ENCODE measurements at places on chromosomes 3 and 15.

DNA sequence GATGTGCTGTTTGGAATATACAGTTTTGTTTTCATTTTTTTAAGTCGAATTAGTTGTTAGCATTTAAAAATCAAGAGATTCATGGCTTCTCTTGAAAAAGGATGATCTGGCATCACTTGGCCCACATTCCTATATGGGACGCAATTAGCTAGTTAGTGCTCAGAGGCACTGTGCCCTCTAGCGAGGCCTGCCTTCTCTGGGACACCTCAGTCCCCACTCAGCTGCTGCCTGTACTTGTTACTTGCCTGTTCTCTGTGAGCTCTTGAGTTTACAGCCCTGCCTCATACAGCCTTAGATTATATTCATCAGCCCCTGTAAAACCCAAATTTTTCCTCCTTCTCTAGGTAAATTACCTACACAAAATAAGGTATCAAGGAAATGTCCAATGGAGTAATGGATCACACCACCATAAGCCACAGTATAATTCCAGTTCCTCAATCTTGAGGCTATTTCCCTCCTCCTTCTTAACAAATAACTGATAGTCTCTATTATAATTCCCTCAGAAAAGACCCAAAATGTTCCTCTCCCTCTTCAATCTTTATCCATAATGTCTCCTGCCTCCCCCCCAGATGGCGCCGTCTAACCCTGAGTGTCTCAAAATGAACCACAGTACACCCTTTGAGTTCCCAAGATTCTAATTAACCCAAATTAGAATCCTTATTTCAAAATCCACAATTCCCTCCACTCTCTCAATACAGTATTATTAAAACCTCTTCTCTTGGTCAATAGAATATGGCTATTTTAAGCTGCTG is 2.7 kb downstream of the ZMAT3 start:
- no peak for DNase-seq

DNA sequence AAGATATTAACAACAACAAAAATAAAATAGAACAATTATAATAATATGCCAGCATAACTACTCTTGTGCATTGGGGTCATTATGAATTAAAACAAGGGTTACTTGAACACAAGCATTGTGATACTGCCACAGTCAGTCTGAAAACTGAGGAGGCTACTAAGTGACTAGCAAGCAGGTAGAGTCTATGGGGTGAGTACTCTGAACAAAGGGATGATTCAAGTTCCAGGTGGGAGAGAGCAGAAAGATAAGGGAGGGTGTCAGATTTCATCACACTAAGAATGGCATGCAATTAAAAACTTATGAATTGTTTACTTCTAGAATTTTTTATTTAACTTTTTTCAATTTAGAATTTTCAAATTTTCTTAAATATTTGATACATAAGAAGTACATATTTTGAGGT is 754.4 kb upstream of the GOLIM4 start:
- no peak for DNase-seq

- no peak for DNase-seq
Observed at GRCh38 chr3:126450744-126451143, 24.9 kb downstream of the ZXDC start.

DNA sequence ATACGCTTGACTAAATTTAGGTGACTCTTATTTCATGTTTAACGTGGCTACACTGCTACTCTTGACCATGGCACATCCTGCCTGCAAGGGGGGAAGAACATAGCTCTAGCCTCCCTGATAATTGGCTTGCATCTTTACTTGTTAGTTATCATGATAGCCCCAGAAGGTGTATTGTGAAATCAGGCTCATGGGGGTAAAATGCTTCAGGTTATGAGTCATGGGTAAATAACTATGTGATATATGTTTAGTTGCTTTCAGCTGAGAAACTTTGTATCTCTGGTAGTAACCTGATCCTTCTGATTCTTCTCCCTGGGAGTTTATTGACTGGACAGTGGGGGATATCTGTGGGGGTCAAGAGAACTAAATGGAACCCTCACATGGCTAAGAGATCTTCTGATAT is 660.8 kb upstream of the UBE2E2 start:
- no peak for DNase-seq

DNA sequence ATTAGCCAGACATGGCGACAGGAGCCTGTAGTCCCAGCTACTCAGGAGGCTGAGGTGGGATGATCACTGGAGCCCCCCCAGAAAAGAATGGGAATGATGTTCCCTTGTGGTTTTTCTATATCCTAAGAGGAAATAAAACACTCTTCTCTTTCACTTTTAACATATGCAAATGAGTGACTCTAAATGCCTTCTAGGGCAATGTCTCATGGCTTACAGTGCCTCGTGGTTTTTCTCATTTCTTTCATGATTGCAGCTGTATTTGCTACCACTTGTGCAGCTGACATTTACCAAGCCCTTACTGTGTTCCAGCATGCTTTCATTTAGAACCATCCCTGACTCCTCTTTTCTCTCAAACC is 26.4 kb downstream of the STOML1 start:
- no peak for DNase-seq

GRCh38 chr3:144524531-144524930 is 552.9 kb downstream of the DIPK2A start:
- DNase-seq, result no peak

GRCh38 chr3:122366379-122366749 is 16.7 kb downstream of the MIX23 start:
- DNase-seq, result no peak

- no peak for DNase-seq
Observed at GRCh38 chr15:63672369-63672768, 75.2 kb downstream of the FBXL22 start.

- no peak for DNase-seq
Observed at GRCh38 chr15:39320886-39321285, 260.0 kb upstream of the THBS1 start.

- DNase-seq, result no peak
Observed at GRCh38 chr3:127497676-127498075, 92.9 kb downstream of the TPRA1 start.

DNA sequence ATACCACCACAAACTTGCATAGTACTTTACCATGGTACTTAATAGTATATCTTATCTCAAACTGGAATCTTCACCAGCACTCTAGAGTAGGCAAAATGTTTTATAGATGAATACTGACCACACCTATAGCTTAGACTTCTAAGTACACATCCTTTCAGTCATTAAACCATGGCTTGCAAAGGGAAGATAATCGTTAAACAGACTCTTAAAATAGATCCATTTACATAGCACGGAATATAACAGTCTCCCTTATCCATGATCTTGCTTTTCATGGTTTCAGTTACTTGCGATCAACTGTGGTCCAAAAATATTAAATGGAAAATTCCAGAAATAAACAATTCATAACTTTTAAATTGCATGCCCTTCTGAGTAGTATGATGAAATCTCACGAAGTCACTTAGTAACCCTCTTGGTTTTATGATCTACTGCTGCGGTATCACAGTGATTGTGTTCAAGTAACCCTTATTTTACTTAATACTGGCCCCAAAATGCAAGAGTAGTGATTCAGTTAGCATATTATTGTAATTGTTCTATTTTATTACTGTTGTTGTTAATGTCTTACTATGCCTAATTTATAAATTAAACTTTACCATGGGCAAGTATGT is 111.4 kb downstream of the HERC1 start:
- no peak for DNase-seq

DNA sequence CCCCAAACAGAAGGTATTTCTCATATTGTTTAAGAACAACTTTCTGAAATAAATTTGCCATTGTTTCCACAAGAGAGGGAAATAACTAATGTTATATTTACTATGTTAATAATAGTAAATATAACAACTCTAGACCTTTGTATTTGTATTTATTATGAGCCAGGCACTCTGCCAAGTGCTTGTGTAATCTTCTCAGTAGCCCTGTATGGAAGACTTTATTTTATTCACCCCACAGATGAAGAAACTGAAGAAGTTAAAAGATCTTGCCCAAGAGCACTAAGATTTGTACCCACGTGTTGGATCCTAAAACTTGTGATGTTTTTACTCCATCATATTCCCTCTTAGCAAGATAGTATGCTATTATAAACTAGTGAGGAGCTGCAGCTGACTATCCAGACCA is 12.0 kb upstream of the GNB4 start:
- no peak for DNase-seq

- DNase-seq, result no peak
Observed at GRCh38 chr15:66006986-66007385, 137.7 kb downstream of the RAB11A start.

DNA sequence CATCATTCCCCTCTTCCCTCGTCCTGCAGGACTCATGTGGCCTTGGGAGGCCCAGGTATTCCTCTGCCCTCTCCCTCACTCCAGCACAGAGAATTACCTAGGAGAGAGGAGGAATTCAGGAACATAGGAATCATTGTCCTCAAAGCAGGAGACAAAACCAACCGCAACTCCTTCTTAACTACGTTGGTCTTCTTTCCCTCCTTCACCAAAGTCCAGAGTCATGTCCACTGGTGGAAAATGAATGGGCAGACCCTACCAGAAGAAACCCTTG is 55.0 kb upstream of the SKOR1 start:
- DNase-seq, result no peak

DNA sequence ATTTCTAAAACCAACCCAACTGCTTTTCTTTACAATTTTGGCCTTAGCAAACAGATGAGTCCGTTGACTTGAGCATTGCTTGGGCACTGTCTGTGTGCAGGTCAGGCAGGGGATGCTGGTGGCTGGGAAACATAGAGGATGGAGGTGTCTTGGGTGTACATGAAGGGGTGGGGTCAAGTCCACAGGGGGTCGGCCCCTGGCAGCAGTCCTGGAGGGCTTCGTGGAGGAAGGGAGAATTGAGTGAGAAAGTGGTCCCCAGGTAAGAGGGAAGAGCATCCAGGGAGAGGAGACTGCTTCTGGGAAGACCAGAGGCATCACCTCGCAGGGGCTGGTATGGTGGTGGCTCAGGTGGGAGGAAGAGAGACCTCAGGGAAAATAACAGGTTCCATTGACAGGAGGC is 144.8 kb downstream of the TJP1 start:
- no peak for DNase-seq

DNA sequence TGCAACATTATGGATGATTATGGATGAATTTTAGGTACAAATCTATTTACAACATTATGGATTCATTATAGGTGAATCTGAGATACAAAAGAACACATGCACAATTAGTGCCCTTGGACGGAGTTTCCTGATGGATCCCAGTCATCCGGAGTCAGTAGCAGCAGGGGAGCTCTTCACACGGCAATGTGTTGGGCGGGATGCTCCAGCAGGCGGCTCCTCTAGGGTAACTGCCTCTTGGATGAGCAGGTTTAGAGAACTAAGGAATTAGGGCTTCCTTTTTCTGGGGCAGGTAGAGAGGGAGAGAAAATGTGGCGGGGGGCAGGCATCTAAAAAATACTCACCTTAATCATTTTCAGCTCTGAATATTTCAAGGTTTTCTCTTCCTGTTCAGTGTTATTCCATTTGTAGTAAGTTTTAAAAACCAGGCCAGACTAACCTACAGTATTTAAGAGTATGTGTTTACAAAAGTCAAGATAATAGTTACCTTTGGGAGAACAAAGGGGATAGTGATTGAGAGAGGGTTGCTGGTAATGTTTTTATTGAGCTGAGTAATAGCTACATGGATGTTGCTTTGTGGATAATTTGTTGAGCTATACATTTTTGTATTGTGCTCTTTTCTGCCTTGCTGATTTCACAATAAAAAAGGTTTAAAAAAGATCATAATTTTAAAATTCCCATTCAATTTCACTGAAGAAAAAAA is 27.4 kb upstream of the GOLM2 start:
- no peak for DNase-seq

DNA sequence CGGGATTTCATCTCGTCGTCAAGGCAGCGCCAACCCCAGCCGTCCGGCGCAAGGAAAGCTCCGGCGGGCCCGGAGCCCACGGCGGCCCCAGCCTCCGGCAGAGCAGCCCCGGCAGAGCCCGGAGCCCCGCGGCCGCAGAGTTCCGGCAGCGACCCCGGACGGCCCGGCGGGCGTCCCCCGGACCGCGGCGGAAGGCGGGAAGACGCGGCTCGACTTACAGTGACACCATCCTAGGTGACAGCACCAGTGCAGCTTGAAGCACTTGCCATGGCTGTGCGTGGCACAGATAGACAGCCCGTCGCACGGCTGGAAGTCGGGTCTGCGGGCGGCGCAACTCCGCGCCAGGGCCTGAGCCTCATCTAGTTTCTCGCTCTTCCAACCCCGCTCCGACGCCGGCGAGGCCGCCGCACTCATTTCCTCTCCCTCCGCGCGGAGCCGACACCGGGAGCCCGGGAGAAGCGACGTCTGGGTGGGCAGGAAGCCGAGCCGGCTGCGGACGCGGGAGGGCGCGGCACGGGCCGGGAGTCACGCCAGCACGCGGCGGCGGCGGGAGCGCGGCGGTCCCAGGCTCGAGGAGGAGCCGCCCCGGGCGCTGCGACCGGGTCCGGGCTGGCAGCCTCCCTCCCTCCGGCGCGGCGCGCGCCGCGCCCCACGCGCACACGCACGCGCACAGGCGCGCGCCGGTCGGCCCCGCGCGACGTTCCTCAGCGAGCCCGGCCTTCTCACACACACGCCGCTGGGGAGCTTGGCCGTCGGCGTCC is at the start of gene C3orf70:
TSS of gene C3orf70 (minus strand) at position 651 of the 761 bp plus-strand sequence. CDS start at position 414, 237 bp downstream.
- DNase-seq, result no peak
